Non-pigmented ciliary epithelial cell (primary cell): ENCODE measurements at places on chromosomes 3 and 15.

DNA sequence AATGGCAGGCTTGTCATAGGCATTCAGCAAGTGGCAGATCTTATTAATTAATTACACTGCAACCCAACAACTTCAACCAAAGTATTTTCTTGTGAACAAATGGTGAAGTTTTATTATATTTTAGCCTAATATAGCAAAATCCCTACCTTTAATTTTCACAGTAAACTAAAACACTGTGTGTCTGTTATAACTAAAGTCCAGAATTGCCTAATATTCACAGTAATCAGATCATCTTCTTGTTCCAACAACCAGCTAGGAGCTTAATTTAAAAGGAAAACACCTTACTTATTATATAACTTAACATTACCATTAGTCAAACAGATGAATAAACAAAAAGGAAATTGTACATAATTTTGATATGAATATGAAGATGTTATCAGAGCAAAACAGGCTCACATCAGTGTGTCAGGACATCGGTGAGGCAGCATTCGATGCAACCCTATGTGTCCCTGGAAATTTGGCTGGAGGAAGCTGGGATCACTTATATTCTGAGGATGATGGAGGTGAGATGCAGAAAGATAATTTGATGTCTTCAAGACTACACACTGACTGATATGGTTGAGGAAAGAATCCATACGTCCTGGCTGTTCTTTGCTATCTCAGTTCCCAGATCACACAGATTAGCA, 189.3 kb upstream of the EIF1B start:
- no peak for DNase-seq

- DNase-seq, result no peak
Measured at GRCh38 chr3:94210256-94210655, 147.4 kb downstream of the NSUN3 start.

GRCh38 chr3:52053307-52054304, 2.8 kb downstream of the DUSP7 start:
- DNase-seq, result no peak

DNA sequence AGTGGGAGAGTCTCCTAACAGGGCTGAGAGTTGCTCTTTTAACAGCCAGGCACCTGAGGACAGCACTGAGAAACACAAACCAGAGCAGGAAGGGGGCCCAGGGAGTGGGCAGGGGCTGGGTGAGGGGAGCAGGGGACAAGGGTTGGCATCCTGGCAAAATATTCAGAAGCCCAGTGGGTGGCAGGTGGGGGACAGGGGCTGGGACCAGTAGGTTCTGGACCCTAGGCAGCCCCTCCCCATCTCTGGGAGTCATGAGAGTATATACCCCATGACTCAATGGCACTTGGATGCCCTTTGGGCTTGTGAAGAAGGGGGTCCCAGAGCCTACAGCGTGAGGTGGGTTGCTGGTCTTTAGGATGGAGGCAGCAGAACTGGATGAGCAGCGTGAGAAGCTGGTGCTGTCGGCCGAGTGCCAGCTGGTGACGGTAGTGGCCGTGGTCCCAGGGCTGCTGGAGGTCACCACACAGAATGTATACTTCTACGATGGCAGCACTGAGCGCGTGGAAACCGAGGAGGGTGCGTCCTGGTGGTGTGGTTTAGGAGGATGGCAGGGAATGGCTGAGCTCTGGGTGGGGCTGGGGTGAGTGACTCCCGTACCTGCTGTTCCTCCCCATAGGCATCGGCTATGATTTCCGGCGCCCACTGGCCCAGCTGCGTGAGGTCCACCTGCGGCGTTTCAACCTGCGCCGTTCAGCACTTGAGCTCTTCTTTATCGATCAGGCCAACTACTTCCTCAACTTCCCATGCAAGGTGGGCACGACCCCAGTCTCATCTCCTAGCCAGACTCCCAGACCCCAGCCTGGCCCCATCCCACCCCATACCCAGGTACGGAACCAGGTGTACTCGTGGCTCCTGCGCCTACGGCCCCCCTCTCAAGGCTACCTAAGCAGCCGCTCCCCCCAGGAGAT, 24.2 kb downstream of the NBEAL2 start:
- no peak for DNase-seq

- no peak for DNase-seq
Measured at GRCh38 chr15:23072633-23073032, 33.3 kb upstream of the TUBGCP5 start.

- DNase-seq, result no peak
Measured at GRCh38 chr15:57493351-57493750, 98.4 kb upstream of the MYZAP start.

DNA sequence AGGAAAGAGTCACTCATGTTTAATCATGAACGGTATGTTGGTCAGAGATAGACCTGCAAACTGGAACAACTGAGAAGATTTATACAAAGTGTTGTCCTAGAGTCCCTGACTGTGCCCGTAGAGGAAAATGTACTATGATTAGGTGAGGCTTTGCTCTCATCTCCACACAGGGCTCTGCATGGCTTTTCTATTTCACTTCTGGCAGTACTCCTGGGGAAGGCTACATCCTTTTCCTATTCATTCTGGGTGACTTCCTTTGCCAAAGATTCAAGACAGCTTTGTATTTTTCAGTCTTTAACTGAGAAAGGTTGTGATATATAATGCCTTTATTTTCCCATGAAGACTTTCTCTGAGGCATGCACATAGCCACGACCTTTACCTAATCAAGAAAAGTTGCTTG, 414.7 kb downstream of the ZBTB20 start:
- DNase-seq, result no peak

DNA sequence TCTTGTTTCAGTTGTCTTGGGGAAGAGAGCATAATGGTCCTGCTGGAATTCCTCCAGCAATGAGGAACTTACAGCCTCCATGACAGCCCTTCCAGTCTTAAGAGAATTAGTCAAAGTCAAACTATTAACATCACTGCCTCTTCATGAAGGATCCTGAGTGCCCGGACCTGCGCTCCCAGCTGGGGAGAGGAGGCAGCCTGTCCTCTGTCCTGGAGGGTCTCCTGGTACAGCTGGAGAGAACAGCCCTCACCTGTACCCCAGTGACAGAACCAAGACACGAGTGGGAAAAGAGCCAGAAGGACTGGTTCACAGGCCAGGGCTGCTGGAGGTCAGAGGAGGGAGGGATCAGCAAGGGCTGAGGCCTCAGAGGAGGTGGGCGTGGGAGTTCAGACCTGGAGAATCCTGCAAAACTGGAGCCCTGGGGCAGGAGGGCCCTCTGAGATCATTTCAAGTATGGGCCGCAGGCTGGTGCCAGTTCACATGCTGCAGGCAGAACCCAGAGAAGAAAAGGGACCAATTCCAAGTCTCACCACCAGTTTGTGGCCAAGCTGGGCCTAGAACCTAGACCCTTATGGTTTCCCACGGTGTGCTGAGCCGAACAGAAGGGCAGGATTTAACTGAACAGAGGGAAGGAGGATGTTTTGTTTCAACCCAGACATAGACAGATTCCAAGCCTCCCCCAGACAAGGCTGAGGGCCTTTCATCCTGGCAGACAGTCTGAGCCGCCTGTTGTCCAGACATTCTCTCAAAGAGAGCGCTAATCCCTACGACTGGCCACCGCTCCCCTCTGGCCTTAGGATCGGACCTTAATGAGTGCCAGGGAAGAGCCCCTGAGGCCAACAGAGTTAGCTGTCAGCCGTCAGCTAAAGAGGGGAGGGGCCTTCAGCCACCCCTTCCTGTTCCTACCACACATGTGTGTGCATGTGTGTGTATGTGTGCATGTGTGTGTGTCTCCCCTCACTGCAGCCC, 18.2 kb downstream of the LOXL1 start:
- no peak for DNase-seq

DNA sequence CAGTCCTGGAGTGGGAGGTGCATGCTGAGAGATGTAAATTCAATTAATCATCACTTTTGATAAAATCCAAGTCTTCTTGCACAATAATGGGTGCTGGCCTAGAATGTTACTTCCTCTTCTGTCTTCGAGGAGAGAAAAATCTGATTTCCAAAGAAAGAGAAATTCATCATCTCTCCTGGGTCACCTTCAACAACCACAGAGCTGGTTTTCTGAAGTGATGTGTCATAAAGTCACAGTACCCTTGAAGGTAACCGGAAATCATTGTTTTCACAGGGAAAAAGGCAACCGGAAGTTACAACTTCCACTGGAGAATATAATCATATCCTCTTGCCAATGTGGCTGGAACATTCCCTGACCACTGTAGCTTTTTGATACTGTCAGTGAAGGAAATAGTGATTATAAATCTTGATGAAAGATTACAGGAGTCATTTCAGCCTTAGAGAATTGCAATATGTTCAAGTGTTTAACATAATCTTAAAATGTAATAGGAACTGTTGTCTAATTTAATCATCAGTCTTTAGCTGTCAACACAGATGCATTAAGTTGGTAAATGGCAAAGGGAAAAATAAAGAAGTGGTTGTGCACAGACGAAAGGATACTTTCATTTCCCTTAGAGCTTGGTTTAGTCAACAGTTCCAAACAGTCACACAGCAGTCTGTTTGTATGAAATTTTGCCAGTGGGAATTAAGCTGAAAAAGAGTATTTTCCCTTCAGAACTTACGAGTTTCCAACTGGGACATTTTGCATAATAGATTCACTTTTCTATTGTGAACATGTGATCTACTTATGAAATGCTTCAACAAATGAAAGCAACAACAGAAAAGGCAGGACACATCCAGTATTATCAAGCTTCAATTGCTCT, 106.5 kb upstream of the SLC4A7 start:
- DNase-seq, result no peak

DNA sequence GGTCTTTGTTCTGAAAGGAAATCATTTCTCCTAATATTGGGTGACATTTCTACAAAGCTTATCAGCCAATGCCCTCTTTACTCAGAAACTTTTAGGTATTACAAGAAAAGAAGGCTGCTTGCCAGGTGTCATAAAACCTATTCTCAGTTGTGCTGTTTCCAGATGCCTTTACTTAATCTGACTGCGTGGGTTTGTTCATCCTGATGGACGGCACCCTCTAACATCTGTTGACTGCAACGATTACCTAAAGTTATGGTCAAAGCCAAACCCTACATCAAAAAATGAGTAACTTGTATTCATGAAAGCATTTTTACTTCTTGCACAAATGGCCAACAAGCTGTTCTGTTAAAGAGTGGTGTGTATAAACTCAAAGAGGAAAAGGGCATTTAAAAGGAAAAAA, 207.7 kb upstream of the PDZRN3 start:
- no peak for DNase-seq

GRCh38 chr3:190105876-190106275, 14.8 kb downstream of the P3H2 start:
- no peak for DNase-seq

DNA sequence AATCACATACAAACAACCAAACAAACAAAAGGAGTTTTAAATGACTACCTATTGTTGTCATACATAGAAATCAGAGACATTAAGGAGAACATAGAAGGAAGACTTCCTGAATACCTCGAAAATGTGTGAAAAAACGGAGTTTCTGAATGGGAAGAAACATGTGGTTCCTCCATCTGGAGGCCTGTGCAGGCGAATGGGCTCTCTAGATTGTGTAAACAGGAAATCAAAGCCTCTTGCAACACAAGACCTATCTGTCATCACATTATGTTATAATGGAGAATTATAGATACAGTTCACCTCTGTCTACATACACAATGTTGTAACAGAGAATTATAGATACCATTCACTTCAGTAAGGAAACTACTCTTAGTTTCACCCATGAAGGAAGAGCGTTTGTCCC, 44.1 kb downstream of the RUBCN start:
- no peak for DNase-seq

DNA sequence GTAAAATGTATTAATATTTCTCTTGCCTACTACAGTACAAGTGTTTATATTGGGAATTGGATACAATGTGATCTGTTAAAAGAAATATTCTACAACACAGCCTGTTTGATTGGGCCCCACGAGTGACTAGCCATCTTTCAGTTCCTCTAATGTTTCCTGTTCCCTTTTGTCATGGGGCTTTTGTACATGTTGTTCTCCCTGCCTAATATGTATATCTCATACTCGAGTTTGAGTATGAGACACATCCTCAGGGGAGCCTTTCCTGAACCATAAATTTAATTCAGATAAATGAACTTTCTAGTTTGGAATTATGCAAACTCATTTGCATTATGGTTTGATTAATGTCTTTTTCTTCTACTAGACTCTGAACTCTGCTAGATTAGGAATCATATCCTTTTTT, 65.5 kb downstream of the MEF2A start:
- DNase-seq, result no peak

DNA sequence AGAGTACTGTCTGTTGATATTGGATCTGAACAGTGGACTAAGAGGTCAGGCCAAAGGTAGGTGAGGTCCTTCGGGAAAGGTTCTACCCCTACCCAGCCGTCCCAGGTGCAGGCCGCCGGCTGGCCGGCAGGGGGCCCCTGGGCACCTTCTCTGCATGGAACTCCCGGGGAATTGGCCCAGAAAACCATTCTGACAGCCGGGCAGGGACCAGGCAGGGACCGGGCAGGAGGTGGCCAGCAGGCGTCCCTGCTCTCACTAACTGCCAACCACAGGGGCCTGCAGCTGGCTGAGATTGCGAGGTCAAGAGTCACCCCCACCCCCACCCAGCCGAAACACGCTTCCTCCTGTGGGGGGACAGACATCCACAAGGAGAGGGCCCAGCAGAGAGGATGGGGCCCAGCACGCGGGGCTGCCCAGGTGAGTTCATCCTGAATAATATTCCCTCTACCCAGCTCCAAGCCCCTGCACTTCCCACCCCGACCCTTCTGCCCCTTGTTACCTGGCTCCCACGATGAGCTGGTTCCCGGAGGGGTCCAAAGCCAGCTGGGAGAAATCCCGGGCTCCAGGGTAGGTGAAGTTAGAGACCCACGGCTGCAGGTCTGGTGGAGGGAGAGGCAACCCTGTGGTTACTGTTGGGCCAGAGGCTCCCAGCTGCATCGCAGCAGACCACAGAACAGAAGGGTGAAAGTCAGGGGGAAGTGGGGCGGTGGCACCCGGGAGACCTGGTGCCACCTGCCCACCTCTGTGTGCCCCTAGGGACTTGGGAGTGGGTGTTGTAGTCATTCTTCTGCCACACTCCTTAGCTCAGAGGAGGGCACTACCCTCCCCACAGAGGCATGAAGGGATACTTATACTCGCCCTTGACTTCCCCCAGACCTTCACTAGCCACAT, 84.4 kb downstream of the SEMA5B start:
- DNase-seq, result no peak

DNA sequence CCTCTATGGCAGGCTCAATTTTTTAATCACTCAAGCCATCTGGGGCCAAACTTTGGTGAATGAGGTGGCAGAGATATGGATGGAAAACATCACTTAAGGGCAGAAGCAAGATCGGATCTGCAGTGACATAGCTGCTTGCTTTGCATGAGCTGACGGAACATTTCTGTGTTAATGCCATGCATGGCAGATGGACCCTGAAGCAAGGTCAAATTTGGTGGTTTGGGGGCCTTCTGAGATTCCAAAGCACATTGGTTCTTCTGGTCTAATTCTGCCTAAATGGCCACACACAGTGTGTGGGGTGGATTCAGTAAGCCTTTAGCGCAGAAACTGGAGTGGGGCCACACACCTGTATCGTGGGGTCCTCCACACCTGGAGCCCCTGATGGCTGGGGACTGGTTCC, 38.3 kb upstream of the BCL2L10 start:
- DNase-seq, result no peak

GRCh38 chr3:159607856-159608255, 380.8 kb upstream of the IL12A start:
- no peak for DNase-seq

- no peak for DNase-seq
Measured at GRCh38 chr15:25733036-25733855, 129.9 kb downstream of the ATP10A start.
